ENCODE measurements at places on chromosomes 1 and 21.

- no peak for DNase-seq
Observed at GRCh38 chr21:36122977-36123376, 11.9 kb upstream of the CBR3 start.

GRCh38 chr21:26550326-26550725, 22.8 kb downstream of the CYYR1 start:
- DNase-seq = no peak

DNA sequence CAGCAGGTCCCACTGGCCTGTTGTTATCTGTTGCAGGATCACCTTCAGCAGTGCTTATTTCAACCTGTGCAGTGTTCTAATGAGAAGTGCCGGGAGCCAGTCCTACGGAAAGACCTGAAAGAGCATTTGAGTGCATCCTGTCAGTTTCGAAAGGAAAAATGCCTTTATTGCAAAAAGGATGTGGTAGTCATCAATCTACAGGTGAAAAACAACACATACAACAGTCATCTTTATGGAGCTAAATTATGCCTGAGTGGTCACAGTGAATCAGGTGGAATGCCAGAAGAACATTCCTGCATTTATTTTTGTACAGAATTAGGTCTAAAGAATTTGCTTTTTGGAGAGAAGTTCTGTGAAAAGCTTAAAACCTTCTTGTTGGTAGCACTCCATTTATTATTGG, 33.2 kb downstream of the TRAF5 start:
- no peak for DNase-seq

DNA sequence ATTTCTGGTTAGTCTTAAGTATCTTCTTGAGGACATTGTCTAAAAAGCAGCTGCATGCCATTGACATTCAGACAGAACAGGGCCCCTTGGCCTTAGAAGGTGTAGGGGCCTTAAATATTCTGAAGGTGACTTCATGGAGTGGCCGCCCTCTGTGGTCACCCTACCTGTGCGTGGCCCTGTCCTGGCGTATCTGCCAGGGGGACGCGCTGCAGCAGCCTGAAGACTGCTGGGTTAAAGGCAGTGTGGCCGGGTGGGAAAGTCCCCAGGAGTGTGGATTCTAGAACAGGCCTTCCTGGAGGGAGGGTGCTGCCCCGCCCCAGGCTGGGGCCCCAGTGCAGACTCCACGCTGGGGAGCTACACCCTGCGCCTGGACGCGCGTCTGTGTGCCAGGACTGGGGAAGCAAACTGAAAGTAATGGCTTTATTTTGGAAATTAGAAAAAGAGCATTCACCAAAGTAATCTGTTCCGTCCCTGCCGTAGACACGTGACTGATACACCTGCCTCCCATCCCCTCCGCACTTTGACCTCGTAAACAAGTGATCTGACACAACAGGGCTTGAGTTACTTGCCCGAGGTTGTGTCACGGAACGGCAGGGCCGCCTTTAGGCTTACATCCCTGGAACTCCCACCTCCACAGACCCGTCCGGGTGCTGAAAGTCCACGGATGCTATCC, 1.8 kb downstream of the AGPAT3 start:
- DNase-seq = peak; percentile 42

DNA sequence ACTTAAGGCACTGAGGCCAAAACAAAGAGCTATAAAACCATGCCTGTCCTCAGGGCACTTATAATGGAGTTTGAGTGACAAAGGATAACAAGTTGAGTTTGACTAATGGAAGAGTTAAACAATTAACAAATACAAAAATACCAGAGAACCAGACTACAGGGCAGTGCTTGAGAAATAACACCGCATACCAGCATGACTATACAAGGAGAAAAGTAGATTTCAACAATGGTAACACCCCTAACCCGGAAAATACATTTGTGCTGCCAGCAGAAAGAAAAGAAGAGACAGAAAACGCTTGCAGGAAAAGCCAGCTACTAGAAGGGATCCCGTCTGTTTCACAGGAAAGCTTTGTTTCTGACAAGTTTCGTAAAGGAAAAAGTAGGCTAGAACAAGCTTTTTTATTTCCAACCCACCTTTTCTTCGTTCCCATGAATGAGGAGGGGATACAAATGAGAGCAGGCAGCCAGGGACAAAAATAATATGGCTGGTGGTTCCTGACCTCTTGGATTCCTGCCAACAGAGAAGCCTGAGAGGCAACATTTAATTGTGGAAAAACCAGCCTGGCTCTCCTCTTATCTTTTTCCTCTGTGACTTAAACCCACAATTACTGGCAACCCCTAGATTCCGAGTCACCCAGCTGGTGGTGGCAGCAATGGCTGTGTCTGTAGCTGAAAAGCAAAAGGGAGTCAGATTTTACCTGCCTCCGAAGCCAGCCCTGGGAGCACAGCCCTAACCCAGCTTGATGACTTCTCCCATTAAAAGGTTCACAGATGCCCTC, 56.5 kb downstream of the WLS start:
- no peak for DNase-seq

GRCh38 chr1:109218516-109218915, 4.8 kb downstream of the SARS1 start:
- DNase-seq = no peak

DNA sequence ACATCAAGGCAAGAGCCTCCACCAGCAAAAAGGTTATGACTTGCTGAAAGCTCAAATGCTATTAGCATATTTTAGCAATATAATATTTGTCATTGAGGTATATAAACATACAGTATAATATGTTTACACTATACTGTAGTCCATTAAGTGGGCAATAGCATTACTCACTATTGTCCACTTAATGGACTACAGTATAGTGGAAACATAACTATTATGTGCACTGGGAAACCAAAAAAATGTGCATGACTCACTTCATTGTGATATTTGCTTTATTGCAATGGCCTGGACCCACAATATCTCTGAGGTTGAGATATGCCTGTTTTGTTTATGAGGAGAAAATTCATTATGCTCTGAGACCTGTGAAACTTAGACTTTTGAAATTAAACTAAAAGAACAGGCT, 300.0 kb downstream of the BARHL2 start:
- DNase-seq = no peak

DNA sequence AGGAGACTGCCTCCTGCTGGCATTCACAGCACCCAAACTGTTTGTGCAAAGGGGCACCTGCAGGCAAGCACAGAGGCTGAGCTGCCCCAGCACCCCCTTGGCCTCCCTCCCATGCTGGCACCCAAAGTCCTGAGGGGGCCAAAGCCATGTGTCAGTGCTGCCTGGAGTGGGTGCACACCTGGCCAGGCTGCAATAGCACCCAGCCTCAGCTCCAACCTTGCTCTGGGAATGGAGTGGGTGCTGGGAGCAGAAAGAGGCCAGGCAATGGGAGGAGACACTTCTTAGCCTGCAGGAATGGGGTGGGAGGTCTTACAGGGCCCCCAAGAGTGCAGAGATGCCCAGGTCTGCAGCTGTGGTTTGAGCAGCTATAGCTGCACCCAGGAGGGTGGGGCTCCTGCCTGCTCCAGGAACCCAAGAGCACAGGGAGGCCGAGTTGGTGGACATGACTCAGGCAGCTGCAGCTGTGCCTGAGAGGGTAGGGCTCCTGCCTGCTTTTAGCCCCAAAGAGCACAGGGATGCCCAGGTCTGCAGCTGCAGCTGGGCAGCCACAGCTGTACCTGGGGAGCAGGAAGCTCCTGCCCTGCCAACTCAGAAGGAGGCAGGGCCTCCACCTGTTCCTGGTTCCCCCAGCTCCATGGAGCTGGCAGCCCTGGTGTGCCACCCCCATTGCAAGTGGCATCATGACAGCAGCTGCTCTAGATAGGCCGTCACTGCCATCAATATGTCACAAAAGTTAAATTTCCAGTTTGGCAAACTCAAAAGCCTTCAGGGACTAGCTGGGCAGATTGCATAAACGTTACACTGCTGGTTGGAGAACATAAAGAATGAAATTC, 5.3 kb upstream of the CHD1L start:
- no peak for DNase-seq

DNA sequence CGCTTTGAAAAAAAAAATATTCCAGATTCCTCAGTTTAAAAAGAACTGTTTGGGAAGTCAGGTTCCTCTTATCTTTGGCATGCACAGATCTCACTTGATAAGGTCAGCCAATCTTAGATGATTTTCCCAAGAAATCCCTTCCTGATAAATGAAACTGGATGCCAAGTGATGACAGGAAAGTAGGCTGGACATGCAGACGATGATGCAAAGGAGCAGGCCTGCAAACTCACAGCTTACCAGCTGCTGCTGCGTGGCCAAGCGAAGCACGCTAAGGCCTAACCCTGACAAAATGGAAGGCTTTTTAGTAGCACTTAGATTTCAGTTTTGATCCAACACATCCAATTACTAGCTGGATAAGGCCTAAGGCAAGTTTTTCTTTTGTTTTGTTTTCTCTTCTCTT, 10.1 kb downstream of the TADA1 start:
- DNase-seq = no peak

DNA sequence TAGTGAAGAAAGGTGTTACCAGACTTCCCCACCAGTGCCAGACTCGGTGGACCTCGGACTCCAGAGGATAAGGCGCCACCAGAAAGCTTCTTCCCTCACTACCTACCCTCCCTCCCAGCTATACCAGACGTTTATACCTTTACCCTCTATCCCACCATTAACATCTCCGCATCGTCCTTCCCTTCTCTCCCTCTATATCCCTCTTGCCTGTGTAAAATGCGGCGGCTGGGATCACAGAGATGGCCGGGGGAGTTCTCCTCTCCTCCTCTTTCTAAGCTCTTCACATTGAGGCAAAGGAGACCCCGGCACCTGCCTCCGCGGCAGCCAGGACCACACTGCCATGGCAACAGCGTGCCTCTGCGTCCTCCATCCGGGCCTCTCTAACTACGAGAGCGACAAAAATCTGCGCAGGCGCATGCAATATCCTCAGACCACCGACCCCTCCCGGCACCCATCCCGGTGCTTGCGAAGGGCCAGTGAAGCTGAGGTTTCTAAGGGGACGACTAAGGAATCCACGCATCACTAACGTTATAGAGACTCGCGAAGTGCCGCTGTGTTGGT, at the start of gene CCDC181:
TSS of gene CCDC181 (minus strand) at position 394 of the 561 bp plus-strand sequence. CDS start 2,547 bp downstream, outside the sequence.
- peak; percentile 41 for DNase-seq

DNA sequence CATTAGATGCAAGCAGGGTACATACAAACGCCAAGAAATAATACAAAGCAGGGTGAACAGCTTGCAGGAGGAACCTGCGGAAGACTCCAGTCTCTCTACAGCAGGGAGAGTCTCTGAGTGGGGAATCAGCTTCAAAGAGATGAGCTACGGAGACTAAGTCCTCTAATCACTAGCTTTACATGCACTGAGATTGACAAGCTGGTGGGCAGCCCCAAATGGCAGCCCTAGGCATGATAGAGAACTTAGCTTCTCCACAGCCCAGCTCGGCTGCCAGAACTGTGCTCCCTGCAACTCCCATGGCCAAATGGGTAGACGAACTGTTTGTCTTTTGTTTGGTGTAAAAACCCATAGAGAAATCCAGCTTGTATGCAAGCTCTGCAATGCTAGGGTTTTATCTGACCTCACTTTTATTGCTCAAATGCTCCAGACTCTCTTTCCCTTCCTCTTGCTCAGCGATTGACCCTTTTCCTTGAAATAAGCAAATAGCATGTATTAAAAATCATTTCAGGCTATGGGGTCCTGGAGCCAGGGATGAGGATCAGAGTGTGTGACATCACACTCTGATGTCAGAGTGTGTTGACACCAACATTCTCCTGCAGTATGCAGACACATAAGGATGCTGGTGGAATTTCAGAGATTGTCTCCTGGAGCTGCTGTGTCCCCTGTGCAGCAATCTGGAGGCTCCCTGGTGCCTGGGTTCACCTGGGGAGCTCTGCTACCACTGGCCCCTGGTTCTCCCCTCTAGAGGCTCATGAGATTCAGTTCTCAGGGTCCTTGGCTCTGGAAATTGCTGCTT, 238.5 kb downstream of the TTLL7 start:
- DNase-seq = no peak

All from stimulated activated CD4-positive, alpha-beta T cell treated with anti-CD3 and anti-CD28 coated beads, Interleukin-2, amount 100 ng/mL, for 48 hours (primary cell).